ENCODE measurements at places on chromosomes 7 and 10.

- DNase-seq: no peak
Observed at GRCh38 chr10:126133906-126134656, 237.7 kb downstream of the FANK1 start.

GRCh38 chr10:73169320-73169719 is 1.4 kb downstream of the FAM149B1 start:
- DNase-seq: no peak

- DNase-seq: no peak
Observed at GRCh38 chr7:141122736-141123135, 48.9 kb downstream of the TMEM178B start.

GRCh38 chr10:117166418-117167345 is 28.6 kb upstream of the VAX1 start:
- DNase-seq: no peak
